Lung (tissue), 17 donors: ENCODE measurements at places on chromosomes 2 and 18.
A peak's percentile ranks its signal among the peaks of the same experiment; 100 is the strongest.

GRCh38 chr2:239326831-239327535, 73.8 kb downstream of the HDAC4 start:
- DNase-seq = no peak

GRCh38 chr2:44148999-44149398, 19.7 kb upstream of the PPM1B start:
- no peak for DNase-seq

GRCh38 chr2:224357098-224357901, 44.6 kb downstream of the FAM124B start:
- DNase-seq = peak; percentile 62

DNA sequence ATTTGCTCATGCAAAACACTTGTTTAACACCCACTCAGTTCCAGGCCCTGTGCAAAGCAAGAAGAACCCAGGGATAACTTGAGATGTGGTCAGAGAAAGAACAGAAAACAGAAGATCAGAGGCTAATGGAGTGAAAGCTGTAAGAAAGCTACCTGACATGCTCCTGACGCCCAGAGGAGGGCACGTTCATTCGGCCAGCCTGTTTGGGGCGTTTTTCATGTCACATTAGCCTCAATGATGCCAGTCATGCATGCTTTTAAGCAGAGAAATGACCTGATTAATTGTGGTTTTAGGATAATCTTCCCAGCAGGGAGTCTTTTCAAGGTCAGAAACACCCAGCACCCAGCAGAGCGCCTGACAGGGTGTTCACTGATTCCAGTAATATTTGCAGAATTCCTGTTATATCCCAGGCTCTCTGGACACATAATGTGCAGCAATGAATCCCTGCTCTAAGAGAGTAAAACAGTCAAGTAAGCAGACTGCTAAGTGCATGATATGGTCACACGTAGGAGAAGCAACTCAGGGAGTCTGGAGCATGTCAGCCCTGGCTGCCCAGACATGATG, 320.0 kb downstream of the LRATD1 start:
- DNase-seq = no peak

- DNase-seq = no peak
Measured at GRCh38 chr2:191954451-191954850, 107.6 kb upstream of the CAVIN2 start.

GRCh38 chr18:564708-565561, 15.2 kb upstream of the CETN1 start:
- no peak for DNase-seq

GRCh38 chr2:10271946-10272345, 30.8 kb upstream of the HPCAL1 start:
- DNase-seq = no peak

GRCh38 chr2:65366595-65367125, 65.7 kb downstream of the SPRED2 start:
- DNase-seq = no peak

- DNase-seq = no peak
Measured at GRCh38 chr2:217294211-217294610, 434.3 kb upstream of the TNP1 start.

- no peak for DNase-seq
Measured at GRCh38 chr2:31187166-31187565, 30.1 kb downstream of the CAPN14 start.

DNA sequence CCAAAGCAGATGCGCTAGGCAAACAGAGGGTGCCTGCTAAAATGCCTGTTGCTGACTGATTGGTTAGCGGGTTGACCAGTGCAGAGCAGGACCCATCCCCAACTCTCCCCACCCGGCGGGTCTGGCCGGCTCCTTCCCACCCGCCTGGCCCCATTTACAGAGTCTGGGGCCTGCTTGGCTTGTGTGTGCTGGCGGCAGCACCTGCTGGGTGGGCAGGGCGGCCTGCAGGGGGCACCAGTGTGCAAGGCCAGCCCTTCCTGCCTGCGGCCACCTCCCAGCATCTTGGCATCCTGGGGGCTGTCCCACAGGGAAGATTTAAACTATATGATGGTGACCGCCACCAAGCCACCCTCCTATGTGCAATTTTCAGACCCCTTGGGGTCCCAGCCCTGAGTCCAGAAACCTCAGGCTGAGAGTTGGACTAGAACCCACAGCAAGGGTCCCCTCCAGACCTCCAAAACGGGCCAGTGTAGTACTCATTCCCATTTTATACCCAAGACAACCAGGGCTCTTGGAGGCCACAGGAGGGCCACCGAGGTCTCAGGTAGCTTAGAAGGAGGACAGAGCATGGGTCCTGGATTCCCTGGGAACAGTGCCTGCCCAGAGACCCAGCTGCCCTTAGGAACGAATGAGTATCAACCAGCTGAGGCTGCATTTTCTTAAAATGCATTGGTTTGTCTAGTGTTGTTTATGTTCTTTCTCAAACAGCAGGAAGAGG, 173.6 kb downstream of the SMAD7 start:
- peak; percentile 76 for DNase-seq

GRCh38 chr2:240558236-240558761, 511 bp upstream of the ANKMY1 start:
- DNase-seq = peak; percentile 9

- no peak for DNase-seq
Measured at GRCh38 chr2:26356111-26356510, 9.5 kb upstream of the ADGRF3 start.

GRCh38 chr2:200199005-200199404, 107.5 kb upstream of the SPATS2L start:
- no peak for DNase-seq

GRCh38 chr2:111201214-111201613, 80.5 kb downstream of the BCL2L11 start:
- no peak for DNase-seq

DNA sequence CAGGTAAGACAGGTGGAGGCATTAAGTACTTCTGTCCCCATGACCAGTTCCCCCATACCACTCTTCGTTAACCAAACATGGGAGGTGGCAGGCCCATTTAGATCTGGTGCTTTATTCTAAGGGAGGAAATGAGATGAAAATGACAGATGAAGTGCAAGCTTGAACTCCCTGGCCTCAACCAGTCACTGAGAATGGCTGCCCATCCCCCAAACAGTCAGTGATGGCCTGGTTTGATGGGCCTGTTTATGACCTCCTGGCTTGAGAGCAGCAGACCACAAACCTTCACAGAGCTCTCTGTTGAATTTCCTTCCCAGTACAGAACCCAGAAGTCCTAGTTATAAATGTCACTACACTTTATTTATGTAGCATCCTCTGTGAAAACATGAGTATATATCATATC, 31.1 kb downstream of the EPAS1 start:
- peak; percentile 68 for DNase-seq

DNA sequence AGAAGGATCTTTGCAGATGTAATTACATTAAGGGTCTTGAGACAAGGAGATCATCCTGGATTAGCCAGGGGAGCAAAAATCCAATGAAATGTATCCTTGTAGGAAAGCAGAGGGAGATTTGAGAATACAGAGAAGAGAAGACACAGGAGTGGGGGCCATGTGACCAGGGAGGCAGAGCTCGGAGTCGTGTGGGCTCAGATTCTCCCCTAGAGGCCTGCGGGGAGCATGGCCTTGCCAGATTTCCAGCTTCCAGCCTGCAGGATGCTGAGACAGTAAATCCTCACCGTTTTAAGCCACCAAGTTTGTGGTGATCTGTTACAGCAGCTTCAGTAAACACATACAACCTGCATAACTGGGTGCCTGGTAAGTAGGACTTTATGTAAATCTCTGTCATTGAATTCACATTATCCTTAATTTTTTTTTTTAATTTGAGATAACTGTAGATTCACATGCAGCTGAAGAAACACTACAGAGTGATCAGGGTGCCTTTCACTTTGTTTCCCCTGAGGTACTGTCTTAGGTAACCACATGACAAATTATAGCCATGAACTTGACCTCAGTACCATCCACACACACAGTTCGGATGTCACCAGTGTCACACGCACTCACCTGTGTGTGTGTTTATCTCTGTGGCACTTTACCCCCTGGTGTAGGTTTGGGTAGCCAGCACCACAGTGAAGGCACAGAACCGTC, 138.4 kb upstream of the HDAC4 start:
- no peak for DNase-seq

GRCh38 chr2:143177096-143177786, 48.0 kb downstream of the ARHGAP15 start:
- DNase-seq = peak; percentile 82
